ENCODE measurements at places on chromosomes 2 and 18. TPM values are rescaled to one million over a fixed set of nuclear protein-coding genes. Genes with fewer than 3 reads are reported as not detected.

HOXD12 gene
- not detected for total RNA-seq

LOXL3 gene
- total RNA-seq = 1.4 TPM

TSGA10 gene
- total RNA-seq = 8.9 TPM

GCG gene
- 1.7 TPM for total RNA-seq

DIS3L2 gene
- total RNA-seq = 21.6 TPM

EIF2AK3 gene
- total RNA-seq = 13.3 TPM

WDR7 gene
- 20.5 TPM for total RNA-seq

LYG1 gene
- 1.8 TPM for total RNA-seq

SPATA3 gene
- not detected for total RNA-seq

CDH7 gene
- total RNA-seq = 2.5 TPM

POTEF gene
- not detected for total RNA-seq

CIB4 gene
- 0.19 TPM for total RNA-seq

SERPINB3 gene
- 2.6 TPM for total RNA-seq

CRYGC gene
- not detected for total RNA-seq

CENPA gene
- total RNA-seq = 25.6 TPM

CD8B gene
- 666 TPM for total RNA-seq

ELOA2 gene
- not detected for total RNA-seq

LRRTM1 gene
- not detected for total RNA-seq

GPR35 gene
- total RNA-seq = 5.9 TPM

CCDC142 gene
- 9.1 TPM for total RNA-seq
